CD4-positive, alpha-beta memory T cell (primary cell): ENCODE measurements at places on chromosomes 16 and 17.

- no peak for DNase-seq
Observed at GRCh38 chr16:7335991-7336634, 3.5 kb downstream of the RBFOX1 start.

DNA sequence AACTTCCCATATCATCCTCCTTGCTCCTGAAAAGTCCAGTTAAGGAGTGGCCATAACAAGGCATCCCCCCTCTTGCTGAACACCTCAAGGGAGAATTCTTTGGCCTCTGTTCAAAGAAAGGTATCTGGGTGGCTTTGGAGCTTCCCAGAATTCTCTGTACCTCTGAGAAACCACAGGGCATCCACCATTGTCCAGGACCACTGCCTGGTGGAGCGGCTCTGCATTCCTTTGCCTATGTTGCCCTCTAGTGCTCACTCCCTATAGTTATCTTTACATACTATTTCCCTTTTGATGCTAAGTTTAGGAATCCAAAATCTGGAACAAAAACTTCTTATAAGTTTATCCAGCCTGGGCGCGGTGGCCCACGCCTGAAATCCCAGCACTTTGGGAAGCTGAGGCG is 30.3 kb downstream of the CHD9NB start:
- DNase-seq = no peak

- no peak for DNase-seq
Observed at GRCh38 chr17:1758807-1759206, 3.1 kb upstream of the SERPINF1 start.

DNA sequence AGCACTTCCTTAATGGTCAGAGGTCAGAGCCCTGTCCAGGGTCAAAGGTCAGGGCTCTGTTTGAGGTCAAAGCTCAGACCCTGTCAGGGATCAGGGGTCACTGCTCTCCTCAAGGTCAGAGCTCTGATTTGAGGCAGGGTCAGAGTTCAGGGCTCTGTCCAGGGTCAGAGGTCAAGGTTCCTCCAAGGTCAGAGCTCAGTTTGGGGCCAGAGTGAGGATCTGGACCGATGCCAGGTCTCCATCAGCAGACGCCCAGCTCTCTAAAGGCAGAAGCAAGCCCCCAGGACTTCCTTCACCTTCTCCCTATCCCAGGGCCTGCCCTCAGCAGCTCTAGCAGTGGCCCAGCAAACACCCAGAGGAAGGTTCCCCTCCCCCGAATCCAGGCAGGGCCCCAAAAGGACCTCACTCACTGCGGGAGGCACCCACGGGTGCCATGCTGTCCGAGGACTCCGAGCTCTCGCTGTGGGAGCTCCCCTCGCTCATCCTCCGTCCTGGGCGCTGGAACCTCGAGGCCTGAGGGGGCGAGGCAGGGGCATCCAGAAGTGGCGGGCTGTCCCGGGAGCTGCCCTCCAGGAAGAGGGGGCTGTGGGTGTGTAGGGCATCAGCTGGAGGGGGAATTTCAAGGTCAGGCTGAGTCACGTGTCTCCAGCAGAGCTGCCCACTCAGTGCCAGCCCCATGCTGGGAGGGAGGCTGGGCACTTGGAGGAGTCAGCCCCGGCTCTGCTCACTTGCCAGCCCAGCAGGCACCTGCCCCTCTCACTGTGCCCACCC is 26.7 kb downstream of the PIMREG start:
- no peak for DNase-seq

GRCh38 chr17:74159226-74159840 is 44.1 kb upstream of the RPL38 start:
- DNase-seq = no peak

- no peak for DNase-seq
Observed at GRCh38 chr17:50027172-50027880, 28.6 kb upstream of the ITGA3 start.

DNA sequence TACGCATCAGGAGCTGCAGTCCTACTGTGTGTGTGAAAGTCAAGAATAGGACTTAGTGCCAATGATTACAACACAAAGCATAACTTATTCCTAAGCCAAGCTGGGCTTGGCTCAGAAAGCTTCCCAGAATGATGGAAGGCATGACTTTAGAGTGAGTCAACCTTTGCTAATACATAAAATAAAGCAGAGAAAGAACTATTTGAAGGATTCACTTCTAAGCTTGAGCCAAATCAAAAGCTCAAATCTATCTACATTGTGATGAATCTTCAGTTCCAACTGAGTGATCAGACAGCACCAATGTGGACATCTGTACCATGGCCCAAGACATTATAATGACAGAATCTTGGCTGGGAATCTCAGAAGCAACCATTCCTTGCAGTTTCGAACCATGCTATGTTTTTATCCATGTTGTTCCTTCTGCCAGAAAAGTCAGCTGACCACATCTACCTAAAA is 41.4 kb downstream of the SMG6 start:
- DNase-seq = no peak

DNA sequence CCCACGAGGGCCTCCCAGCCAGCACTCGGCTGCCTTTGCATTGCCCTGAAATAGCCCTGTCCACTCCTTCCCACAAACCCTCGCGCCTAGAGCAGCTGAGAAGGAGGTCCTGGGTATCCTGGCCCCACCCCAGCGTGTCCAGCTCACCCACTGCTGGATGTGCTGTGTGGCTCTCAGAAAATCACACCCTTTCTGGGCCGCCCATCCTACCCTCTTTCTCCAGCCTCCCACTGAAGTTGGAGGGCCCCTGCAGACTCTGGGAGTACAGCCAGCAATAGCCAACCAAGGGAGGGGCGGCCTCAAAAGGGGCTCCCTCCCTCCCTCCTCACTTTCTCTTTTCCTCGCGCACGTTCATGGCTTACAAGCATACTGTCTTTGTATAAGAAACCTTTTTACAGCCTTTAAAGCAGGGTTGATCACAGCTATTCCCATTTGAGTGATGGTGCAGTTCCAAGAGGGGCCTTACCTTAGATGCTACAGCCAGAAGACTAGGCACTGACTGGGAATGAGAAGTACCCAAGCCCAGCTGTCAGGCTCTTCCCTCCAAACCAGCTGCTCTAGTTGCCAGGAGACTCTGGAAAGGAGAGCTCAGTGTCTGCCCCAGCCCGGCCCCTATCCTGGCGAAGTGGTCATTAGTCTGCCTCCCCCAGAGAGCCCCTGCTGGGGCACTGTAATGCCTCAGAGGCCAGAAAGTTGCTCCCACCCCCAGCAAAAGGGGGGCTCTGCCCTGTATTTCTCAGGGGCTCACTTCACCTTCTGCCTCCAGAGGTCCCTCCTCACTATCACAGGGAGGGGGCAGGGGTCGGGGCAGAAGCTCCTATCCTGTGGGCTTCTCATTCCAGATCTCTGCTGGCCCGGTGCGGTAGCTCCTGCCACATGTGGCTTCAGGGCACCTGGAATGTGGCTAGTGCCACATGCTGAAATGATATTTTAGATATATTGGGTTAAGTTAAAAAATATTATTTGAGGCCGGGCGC is 38.1 kb downstream of the DCAKD start:
- no peak for DNase-seq

- no peak for DNase-seq
Observed at GRCh38 chr17:62854098-62854680, 46.1 kb upstream of the MARCHF10 start.

- DNase-seq = no peak
Observed at GRCh38 chr16:24493821-24494220, 45.5 kb upstream of the RBBP6 start.

DNA sequence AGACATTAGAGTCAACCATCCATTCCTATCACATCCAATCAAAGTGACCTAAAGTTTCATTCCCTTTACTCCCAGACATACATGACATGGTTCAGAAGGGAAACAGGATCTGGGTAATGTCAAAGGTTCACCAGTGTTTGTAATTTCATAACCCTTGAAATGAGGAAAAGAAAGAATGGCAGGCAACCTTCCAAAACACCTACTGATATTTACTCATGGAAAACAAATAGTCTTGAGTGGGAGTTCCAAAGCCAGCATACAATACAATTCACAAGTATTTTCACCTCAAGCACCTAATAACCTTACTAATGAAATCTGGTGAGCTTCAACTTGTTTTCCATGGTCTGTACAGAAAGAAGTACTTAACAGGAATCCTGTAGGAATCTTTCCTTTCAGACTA is 72.5 kb upstream of the AXIN2 start:
- no peak for DNase-seq

GRCh38 chr17:55822028-55822427 is 71.2 kb downstream of the PCTP start:
- no peak for DNase-seq

GRCh38 chr17:8904686-8905085 is 37.2 kb upstream of the PIK3R6 start:
- no peak for DNase-seq

GRCh38 chr16:24609740-24610415 is 70.5 kb downstream of the RBBP6 start:
- DNase-seq = no peak

DNA sequence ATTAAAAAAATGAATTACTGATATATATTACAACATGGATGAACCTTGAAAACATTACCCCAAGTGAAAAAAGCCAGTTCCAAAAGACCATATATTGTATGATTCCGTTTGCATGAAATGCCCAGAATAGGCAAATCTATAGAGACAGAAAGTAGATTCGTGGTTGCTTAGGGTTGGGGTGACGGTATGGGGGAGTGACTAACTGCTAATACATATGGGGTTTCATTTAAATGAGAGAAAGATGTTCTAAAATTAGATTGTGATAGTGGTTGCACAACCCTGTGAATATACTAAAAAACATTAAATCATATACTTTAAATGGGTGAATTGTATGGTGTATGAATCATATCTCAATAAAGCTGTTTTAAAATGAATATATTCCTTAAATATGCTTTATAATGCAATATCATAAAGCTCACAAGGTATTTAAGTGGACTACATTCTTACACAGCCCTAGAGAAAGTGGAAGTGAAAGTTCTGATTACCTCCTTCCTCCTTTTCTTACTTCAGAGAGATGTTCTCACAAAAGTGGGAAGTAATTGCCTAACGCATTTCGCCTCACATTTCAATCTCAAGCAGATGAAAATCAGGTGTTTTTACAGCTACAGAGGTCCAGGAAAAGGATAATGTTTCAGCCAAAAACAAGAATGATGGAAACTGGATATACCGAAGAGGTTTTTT is 142.7 kb upstream of the GNAO1 start:
- no peak for DNase-seq

GRCh38 chr17:15380446-15380845 is 39.0 kb upstream of the TEKT3 start:
- DNase-seq = no peak

GRCh38 chr17:63969278-63969677 is 3.4 kb downstream of the SCN4A start:
- DNase-seq = no peak

GRCh38 chr17:63419949-63420867 is 25.9 kb downstream of the CYB561 start:
- peak; percentile 39 for DNase-seq

DNA sequence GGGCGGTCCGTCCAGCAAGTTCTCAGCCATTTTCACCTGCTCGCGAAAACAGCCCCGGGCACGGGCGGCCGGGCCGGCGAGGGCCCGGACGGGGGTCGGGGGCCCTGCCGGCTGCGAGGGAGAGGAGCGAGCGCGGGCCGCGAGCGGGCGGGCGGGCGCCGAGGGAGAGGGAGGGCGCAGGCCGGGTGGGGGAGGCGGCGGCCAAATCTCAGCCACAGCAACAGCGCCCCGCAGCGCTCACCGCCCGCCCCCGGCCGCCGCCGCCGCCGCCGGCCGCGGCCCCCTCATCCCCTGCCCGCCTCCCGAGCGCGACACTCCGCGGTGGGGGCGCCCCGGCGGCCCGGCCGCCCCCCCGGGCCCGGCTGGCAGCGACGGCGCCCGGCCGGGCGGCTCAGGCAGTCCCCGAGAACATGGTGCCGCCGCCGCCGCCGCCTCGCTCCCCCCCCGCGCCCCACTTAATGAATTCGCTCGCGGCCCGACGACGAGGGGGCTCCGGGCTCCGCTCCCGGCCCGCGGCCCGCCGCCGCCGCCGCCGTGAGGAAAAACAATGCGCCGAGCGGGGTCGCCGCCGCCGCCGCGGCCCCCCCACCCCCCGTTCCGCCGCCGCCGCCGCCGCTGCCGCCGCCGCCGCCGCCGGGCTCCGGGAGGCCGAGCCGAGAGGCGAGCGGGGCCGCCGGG is 487 bp downstream of the CREBBP start:
- peak; percentile 60 for DNase-seq

- DNase-seq = no peak
Observed at GRCh38 chr16:9099131-9099625, 7.7 kb downstream of the HAPSTR1 start.

DNA sequence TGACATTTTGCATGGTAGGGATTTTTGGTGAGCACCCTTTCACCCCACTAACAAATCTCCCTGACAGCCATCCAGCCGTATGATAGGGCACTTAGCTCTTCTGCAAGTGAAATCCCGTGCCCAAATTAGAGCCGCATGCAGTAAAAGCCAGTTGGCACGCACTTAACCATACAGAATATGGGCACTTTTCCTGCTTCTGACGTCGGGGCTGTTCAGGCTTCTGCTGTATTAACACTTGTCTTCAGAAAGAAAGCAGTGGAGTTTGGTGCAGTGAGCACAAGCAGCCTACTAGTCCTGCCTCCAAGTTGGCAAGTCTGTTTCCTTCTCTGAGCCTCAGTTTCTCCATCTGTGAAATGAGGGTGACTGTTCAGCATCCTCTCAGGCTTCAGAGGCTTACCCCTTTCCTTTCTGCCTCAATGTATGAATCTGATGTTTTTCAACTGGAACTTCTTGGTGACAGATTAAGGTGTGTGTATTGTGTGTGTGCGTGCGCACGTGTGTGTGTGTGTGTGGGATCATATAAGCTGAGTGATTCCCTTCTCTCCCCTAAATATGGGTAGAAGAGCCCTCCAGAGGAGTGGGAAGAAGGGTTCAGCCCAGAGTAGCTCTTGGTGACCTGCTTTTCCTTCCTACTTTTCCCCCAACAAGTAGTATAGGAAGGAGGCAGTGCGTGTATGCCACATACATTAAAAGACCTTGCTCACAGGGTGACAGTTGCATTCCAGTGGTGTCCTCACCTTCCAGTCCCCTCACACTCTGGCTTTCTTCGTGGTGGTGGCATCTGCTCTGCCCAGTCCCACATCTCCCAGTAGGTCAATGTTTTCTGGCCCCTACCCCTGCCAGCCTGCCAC is 19.0 kb downstream of the IGF2BP1 start:
- no peak for DNase-seq

- DNase-seq = no peak
Observed at GRCh38 chr16:52773026-52773425, 226.1 kb upstream of the TOX3 start.
